SHP77 treated with DMSO at 0.1 percent for 48 hours (cell line): ENCODE measurements at places on chromosomes 16 and 17.

DNA sequence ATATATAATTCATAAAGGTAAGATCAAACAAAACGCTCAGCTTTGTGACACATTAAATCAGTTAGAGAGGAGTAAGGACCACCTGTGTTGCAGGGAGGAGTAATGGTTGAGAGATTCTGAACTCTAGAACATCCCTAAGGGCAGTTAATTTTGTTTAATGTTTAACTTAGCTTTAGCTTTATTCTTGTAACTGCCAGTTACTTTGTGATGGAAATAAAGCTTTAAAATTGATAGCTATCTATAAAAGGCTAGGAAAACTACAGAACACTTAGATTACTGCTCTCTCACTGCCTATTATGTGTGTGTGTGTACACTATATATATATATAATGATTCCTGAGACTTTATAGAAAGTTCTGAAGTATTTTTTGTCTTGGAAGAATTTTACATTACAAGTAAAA, 37.8 kb downstream of the PTRH2 start:
- DNase-seq, result no peak

GRCh38 chr16:80611930-80612327, 71.1 kb downstream of the DYNLRB2 start:
- no peak for DNase-seq

- no peak for DNase-seq
Measured at GRCh38 chr17:51372345-51373004, 112.1 kb downstream of the UTP18 start.

DNA sequence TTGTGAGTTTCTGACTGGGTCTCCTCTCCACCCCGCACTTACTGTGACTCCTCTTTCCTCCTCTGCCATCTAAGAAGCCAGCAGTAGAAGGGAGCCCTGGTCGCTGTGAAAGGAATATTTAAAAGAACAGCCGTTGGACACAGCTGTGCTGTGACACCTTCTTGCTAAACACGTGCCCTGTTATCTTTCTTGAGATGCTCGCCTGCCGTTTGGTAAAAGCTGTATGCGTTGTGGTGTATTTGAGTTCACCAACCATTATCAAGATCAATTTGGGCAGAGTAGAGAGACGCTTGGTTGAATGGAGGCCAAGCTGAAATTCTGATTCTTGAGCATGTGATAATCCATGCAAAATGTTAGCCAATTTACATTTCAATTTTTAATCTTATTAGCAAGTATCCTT, 3.8 kb downstream of the GID4 start:
- DNase-seq, result no peak

- no peak for DNase-seq
Measured at GRCh38 chr17:38575781-38576180, 30.0 kb downstream of the SRCIN1 start.

DNA sequence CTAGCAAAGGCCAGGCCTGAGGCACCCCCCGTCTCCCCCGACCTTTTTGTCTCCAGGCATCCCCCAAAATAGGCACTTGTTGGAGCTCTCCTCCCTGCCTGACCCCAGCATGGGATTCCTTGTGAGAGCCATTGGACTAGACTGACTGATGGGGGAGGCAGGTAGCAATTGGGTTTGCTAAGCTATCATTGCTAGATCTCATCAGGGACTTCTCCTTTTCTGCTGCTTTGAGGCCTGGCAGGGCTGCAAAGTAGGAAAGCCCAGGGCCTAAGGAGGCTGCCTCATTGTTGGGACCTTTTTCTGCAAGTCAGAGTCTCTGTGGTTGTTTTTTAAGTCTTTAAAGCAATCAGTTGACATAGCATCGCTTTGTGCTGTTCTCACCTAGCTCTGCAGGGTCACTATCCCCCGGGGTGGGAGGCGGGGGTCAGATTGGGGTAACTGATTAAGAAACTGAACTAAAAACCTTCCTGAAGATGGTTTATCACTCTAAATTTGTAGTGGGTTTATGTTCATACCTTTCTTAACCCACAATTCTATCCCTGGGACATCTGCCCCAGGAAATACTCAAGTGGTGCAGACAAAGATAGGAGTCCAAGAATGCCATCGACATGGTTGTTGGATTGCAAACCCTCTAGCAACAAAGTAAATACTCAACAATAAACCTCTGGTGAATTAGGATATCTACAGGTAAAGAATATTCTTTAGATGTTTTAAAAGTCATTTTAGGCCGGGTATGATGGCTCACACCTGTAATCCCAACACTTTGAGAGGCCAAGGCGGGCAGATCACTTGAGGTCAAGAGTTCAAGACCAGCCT, 28.0 kb downstream of the LLGL2 start:
- DNase-seq, result no peak

DNA sequence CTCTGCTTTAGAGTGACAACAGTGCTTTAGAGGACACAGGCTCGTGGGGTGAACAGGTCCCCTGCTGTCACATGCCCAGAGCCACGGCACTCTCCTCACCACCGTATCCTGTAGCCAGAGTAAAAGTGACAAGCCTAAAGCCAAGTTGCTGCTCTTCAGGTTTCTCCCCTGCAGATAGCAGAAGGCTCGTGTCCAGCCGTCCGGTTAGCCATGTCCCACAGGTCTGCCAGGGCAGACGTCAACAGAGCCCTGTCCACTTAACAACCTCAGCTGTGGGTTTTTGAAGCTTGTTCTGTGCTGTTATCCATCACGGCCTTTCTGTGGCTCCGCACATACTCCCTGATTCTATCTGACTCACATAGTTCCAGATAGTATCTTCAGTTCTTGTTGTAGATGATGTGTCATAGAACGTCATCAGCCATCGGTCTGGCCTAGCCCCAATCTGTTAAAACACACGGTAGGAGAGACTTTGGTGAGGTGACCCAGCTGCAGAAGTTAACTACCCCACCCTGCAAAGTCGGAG, 100.7 kb downstream of the SOCS1 start:
- no peak for DNase-seq

- DNase-seq, result no peak
Measured at GRCh38 chr16:57944970-57945739, 25.8 kb downstream of the CNGB1 start.

GRCh38 chr16:88926374-88926990, 50.5 kb downstream of the CBFA2T3 start:
- no peak for DNase-seq

GRCh38 chr17:4087911-4088693, 54.7 kb downstream of the ZZEF1 start:
- no peak for DNase-seq

- DNase-seq, result no peak
Measured at GRCh38 chr17:12634789-12635414, 30.8 kb upstream of the MYOCD start.

DNA sequence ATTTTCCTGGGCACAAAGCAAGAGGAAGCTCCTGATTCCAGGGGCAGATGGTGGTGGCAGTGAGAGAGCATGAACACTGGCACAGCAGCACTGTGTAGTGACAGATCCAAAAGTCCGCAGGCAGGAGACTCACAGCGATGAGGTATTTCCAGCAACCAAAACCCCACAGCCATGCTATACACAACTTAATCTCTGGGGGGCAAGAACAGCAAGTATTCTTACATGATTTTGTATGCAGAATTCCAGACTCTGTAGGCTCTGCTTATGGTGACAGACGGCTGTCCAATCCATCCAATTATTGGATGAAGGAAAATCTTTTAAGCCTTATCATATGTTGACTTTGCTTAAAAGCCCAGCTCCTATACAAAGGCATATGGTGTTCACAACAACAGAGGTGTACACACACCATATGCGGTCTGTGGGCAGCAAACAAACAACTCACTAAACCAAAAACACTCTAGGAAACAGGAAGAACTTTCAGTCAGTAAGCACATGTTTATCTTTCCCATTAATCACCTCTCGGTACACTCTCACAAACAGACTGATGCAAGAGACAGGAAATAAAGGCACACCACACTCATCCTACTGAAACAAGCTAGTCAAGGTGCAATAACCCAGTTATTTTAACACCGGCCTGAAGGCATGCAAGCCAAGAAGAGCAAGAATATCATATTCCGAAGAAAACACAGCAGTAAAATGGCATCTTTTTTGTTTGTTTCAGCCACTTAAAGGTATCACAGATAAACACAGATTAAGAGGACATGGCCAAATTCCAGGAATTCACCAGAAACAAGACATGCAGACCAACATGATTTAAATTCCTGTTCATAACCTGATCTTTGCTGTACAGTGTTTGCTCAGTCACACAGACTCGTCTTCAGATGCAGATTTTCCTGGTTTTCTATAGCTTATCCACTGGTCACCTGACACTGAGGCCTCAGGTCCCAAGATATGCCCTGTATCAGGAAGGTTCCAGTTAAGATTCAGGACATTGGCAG, 47.8 kb downstream of the ERN1 start:
- peak; percentile 37 for DNase-seq

GRCh38 chr16:48680881-48681280, 70.9 kb upstream of the N4BP1 start:
- no peak for DNase-seq

- no peak for DNase-seq
Measured at GRCh38 chr17:61205931-61206330, 193.7 kb upstream of the TBX2 start.

DNA sequence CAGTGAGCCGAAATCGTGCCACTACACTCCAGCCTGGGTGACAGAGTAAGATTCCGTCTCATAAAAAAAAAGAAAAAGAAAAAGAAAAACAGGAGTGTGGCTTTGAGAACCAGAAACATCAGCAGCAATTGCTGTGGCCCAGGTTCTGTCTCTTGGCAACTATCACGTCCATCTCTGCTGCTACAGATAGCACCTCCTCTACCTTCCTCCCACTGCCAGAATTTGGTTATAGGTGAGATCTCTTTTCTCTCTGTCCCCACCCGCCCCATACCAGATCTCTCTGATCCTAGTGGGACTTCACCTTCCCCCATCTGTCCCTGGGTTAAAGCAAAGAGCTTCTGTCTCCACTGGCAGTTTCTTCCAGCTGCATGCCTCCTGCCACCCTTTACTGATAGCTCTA, 3.1 kb downstream of the TLCD2 start:
- DNase-seq, result no peak

GRCh38 chr17:10295728-10296343, 77.0 kb downstream of the MYH13 start:
- DNase-seq, result no peak

DNA sequence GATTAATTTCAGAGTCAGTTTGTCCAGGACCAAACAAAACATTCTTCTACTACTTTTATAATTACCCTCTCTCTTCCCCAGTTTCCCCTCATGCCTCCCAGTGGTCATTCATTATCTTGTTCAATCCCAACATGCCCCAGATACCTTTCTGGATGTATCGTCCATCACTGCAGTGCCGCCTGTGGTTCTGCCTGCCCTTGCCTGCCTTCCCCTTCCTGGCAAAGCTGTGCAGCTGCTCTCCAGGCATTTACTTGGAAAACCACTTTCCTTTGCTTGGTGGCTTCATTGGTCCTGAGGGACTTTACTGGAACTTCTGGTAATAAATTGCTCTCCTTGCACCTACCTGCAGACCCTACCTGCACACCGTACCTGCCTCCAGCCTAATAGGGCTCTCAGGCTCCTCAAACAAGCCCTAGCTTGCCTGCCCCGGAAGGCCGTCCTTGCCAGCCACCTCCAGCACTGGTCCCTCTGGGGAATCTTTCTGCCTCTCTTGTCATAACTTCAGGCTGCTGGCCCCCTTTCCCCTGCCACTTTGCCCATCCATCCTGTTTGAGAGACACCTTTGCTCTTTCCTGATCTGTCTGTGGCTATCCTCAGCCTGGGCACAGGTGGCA, 19.5 kb upstream of the MSI2 start:
- DNase-seq, result no peak

- peak; percentile 91 for DNase-seq
Measured at GRCh38 chr17:1087381-1088241, 90.7 kb downstream of the TIMM22 start.
